NCI-H524 (cell line): ENCODE measurements at places on chromosomes 3 and 15.

GRCh38 chr3:189204937-189205336, 33.2 kb downstream of the TPRG1 start:
- DNase-seq: no peak

DNA sequence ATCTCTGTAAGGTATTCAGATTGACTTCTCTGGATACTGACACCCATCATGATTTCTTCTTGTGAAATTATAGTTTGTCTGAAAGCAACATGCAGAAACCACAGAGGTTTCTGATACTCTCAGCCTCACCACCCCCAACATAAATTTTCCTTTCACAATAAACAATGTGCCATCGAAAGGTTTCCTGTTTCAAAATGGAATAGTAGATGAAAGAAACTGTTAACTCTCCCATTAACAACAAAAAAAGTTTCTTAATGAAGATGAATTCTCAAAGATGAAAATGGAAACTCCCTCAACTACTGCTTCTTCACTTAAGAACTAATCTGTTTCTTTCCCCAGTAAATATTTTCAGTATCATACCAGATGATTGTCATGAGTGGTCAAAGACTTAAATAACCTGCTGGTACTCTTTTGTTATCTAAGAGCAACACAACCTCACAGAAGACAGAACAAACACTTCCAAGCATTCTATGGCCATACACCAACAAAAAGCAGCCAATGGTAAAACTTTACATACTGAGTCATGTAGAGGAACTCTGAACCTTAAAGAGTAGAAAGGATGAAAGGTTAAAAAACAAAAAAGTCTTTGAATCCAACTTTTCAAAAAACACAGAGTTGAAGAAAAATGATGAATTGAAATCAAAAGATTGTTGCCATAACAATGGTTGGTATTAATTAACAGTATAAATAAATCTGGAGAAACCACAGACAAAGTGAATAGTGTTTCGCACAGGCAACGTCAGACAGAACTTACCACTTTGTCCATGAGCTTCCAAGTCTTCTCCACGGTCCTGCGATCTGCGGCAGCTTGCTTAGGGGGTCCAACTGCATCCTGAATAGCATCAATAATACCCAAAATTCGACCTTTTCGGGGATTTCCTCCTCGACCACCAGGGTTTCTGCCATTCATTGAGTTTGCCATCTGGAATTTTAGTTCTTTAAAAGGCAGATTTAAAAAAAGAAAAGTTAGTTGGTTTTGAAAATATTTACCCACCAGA, 1.9 kb downstream of the CBLB start:
- DNase-seq: no peak

GRCh38 chr3:99945328-99945995, 127.8 kb downstream of the CMSS1 start:
- no peak for DNase-seq

- DNase-seq: no peak
Observed at GRCh38 chr3:42531470-42531869, 29.0 kb downstream of the VIPR1 start.

DNA sequence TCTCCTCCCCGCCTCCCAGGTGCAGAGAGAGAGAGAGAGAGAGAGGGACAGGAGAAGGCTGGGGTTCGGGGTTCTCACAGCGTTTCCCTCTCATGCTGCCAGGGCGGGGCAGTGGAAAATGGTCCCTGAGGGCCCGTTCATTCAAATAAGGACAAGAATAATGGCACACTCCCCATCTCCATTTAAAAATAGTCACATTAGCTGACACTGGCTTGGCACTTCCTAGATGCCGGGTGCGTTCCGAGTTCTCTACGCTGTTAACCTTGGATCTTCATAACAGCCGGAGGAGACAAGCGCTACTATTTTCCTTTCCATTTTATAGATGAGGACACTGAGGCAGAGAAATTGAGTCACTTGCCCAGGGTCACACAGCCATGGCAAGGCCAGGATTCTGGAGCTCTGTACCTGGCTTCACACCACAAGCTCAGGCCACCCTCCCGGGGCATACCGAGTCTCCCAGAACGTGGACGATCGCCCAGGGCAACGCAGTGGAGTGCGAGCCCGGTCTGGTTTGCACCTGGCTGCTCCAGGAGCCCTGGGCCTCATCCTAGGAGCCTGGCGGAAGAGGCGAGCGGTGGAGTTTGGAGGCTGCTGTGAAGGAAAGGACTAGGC, 608 bp upstream of the SLC6A6 start:
- no peak for DNase-seq

GRCh38 chr3:74845081-74845480, 230.6 kb upstream of the CNTN3 start:
- no peak for DNase-seq

DNA sequence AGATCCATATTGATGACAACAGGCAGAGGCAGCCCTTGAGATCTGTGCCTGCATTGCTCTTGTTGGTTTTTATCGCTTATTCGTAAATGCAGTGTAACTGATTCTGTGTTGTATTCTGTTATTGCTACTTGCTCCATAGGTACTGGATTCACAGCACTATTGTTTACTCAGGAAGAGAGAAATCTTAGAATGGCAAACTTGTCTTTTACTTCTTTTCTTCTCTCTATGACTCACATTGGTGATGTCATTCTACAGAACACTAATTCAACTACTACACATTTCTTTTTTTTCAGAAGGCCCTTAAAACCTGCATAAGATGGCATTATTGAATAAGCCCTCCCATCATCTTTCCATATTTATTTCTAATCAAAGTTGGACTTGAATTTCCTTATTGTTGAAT, 201.0 kb upstream of the GBE1 start:
- DNase-seq: no peak

- no peak for DNase-seq
Observed at GRCh38 chr15:52421029-52421428, 107.7 kb downstream of the MYO5A start.

DNA sequence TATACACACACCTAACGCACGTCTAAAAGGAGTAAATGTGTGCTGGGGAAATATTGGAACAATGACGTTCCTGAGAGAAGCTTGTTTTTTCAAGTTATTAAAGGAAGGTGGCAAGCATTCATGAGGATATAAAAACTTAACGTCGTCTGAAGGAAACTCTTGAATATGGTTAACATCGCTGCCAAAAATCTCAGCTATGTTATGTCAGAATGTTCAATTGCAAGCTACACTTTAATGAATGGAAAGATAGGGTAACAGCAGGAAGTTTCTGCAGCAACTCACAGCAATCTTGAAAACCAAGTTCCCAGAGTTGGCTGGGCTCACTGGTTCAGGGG, 54.3 kb upstream of the MEF2A start:
- no peak for DNase-seq

DNA sequence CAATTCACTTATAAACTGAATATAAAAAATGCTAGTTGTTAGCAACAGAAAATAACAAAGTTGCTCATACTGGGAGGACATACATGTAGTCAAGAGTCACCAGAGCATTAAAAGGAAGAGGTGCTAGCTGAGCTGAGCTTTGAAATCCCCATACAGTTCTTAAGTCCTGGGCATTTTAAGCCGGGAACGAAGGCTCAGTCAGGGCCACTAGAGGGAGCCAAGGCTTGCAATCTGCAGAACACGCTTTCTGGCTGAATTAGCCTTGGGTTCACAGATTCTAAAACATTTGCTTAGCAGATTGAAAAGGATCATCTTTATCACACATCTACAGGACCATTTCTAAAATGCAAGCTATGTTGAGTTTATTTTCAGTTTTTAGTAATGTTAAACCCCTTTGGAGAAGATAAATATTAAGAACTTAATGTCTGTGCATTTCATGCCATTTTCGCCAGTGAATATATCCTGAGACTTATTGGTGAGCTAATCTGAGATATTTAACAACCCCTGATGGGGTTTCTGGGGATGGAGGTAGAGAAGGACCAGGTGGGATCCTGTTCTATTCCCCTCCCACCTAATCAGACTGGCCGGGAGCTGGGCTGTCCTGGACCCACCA, 26.3 kb upstream of the MNS1 start:
- DNase-seq: peak; percentile 88

- no peak for DNase-seq
Observed at GRCh38 chr15:77393471-77393840, 26.4 kb downstream of the PEAK1 start.

GRCh38 chr3:74456166-74456565, 158.3 kb downstream of the CNTN3 start:
- no peak for DNase-seq

DNA sequence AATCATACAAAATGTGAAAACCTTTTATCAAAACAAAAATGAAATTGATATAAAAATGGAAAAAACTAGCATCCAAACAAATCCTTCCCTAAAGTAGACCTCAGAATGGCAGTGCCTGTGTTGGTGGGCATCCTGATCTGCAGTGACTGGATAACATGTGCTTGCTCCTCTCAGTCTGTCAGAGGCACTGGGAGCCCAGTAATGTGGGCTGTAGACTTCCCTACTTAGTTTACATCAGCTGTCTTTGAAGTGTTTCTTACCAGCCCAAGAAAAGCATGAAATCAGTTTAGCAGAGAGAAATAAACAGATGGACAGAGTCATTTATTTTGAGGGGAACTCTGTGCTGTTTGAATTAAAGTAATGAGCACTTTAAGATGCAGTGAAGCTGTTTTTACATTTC, 37.8 kb upstream of the RORA start:
- DNase-seq: peak; percentile 74

DNA sequence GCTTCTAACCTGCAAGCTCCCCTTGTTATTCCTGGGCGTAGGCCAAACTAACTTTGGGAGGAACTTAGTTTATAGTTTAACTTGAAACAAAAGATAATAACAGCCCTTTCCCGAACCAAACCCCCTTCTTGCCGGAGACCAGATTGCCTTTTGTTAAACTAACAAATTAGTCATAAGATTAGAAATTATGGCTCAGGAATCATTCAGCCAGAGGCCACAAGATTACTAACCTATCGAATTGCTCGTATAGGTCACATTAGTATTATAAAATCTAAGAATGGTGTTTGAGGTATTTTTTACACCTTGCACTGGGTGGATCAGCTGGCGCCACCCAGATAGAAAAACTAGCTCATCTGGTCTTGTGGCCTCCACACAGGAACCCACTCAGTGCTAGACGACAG, 65.3 kb upstream of the RAP2B start:
- no peak for DNase-seq

DNA sequence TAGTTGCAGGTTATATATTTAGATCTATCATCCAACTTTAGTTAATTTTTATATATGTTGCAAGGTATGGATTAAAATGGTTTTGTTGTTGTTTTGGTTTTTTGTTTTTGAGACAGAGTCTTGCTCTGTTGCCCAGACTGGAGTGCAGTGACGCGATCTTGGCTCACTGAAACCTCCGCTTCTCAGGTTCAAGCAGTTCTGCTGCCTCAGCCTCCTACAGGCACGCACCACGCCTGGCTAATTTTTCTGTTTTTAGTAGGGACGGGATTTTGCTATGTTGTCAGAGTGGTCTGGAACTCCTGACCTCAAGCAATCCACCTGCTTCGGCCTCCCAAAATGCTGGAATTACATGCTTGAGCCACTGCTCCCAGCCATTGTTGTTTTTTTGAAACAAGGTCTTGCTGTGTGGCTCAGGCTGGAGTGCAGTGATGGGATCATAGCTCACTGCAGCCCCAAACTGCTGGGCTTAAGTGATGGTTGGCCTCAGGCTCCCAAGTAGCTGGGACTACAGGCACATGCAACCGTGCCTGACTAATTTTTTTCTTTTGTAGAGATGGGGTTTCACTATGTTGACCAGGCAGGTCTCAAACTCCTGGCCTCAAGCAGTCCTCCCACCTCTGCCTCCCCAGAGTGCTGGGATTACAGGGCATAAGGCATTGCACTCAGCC, 92.0 kb downstream of the ZNF609 start:
- no peak for DNase-seq

GRCh38 chr3:108130236-108130635, 39.4 kb upstream of the CD47 start:
- no peak for DNase-seq

DNA sequence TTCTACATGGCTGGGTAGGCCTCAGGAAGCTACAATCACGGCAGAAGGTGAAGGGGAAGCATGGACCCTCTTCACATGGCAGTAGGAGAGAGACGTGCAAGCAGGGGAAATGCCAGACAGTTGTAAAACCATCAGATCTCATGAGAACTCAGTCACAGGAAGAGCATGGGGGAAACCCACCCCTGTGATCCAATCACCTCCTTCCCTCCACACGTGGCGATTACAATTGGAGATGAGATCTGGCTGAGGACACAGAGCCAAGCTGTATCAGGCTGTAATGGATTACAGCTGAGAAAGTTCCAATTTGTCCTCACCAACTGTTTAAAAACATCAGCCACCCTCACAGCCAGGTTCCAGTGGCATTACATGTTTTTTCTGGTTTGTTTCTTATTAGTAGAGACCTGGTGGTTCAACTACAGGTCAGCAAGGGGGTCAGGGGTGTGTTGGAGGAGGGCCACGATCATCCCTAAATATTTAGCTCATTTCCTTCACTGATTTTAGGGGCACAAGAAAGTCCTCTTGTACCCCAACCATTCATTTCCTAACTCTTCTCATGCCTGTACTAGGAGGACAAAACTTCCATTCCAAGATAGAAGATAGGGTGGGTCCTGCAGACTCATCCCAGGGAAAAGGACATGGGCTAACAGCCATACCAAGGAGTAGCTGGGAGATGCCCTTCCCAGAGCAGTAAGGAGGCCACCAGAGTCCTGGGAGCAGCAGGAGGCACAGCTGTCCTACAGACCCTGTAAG, 54.4 kb downstream of the ANXA2 start:
- DNase-seq: no peak

GRCh38 chr15:55681631-55682030, 61.3 kb downstream of the PRTG start:
- no peak for DNase-seq

- peak; percentile 65 for DNase-seq
Observed at GRCh38 chr3:51715231-51715976, 8.5 kb downstream of the GRM2 start.

DNA sequence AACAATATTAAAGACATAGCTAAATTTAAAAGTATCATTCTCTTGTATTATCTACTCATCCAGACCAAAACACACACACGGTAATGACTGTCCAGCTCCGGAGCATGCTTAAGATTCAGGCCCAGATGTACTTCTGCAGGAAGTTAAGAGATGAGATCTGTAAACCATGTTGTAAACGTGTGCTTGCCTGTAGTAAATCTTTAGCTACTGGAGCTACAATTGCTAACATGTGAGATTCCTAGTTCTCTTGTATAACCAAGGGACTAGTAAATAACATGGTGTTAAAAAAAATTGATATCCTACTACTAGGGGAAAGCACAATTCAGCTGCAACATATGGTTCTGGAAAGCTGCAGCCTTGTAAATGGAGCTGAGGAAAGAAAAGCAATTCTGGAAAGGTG, 651.7 kb upstream of the CCDC54 start:
- no peak for DNase-seq

DNA sequence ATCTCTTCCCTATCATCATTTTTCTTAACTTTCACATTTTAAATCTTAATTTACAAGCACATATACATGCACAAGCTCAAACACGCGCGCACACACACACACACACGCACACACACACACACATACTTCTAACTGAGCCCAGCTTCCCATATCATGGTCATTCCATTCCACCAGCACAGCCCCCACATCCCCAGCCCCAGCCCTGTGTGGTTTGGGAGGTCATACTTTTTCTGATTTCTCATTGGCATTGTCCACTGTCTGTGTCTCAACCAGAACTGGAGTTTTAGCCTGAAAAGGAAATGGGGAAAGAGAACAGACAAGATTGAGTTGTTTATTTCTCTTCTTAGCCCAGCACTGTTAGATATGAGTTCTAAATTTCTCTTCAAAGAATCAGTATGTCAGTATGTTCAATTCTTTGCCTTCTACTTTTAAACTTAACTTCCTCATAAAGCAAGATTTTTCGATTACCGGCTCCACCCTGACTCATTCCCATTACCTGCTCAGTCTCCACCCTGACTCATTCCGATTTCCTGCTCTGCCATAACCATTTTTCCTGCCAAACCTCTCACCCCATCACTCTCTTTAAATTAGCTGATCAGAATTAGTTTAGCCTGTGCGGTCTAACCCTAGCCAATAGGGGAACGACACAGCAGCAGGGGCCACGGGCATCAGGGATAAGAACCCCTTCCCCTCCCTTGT, 6.4 kb downstream of the IQCF1 start:
- DNase-seq: no peak
